Stimulated activated CD8-positive, alpha-beta memory T cell treated with anti-CD3 and anti-CD28 coated beads, Interleukin-15, amount 100 ng/mL, for 4 hours (primary cell): ENCODE measurements at places on chromosomes 6 and 20.

DNA sequence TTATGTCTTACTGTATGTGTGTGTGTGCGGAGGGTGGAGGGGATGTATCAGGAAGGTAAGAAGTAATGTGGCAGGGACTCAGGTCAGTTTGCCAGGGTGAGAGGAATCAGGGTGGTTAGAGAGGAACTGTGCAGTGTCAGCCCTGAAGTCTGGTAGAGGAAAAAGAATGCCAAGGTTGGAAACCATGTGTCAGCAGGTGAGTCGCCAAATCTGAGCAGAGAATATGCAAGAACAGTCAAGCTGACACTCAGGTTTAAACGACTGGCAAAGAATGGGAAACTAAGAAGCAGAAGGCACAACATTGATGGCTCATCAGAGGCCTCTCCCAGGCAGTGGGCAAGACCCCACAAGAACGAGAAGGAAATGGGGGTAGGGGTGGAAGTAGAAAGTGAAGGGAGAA is 107.5 kb upstream of the TBX18 start:
- DNase-seq: no peak

GRCh38 chr6:52399511-52400312 is 20.4 kb upstream of the EFHC1 start:
- DNase-seq: no peak

DNA sequence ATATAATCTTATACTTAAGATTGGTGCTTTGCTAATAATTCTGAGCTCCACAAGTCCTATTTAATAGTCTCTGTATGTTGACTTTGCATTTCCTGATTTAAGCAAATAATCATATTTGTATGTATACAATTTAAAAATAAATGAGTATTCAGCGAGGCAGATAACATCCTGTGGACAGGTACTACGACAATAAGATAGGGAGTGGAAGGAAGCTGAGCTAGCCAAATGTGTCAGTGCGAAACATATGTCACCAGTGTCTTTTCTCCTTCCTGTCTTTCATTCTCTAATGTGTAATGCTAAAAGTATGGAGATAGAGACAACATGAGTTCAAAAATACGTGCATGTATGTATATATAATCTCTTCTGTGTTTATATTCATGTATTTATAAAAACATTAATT is 359.6 kb upstream of the KCNQ5 start:
- no peak for DNase-seq

GRCh38 chr20:47330933-47331708 is 25.4 kb downstream of the ZMYND8 start:
- no peak for DNase-seq

DNA sequence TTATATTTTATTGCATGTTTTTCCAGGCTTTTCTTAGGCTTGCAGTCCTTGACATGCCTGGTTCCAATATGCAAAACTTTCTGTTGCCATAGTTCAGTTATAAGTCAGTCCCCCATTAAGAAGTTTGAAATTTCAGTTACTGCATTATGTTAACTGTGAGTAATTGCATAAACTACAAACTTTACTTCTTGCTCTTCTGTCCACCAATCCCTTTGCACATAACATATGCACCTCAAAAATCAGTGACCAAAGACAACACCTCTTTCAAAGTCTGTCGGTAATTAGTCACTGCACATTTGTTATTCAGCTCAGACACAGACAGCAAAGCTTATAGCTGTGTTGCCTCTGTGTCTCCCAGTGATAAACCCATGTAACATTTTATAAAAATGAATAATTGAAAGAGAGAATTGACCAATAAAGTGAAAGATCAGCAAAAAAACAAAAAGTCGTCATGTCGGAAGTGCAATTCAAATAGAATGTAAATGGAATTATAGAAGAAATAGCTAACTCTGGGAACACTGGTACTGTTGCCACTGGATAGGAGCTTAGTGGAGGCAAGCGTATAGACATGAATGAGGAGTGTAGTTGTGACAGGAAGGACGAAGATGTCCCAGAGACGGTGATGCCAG is 50.3 kb upstream of the BTBD3 start:
- DNase-seq: no peak

- DNase-seq: no peak
Observed at GRCh38 chr6:126888727-126889725, 229.4 kb upstream of the RSPO3 start.

DNA sequence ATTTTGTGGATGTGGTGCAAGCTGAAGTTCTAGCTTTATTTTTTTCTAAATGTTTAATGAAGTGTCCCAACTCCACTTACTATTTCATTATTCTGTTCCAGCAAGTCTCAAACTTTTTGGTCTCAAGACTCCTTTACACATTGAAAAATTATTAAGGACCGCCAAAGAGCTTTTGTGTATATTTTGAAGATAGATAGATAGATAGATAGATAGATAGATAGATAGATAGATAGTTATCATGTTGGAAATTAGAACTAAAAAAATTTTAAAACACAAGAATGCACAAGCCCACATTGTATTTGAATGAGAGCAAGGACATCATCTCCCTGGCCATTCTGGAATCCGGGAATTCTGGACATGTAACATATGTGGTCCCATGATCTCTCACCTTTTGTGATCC is 181.2 kb upstream of the SNX9 start:
- no peak for DNase-seq

- no peak for DNase-seq
Observed at GRCh38 chr20:4635781-4636180, 85.9 kb upstream of the PRND start.
